ENCODE measurements at places on chromosomes 3 and 15. TPM values are rescaled to one million over a fixed set of nuclear protein-coding genes. Genes with fewer than 3 reads are reported as not detected.

DNA sequence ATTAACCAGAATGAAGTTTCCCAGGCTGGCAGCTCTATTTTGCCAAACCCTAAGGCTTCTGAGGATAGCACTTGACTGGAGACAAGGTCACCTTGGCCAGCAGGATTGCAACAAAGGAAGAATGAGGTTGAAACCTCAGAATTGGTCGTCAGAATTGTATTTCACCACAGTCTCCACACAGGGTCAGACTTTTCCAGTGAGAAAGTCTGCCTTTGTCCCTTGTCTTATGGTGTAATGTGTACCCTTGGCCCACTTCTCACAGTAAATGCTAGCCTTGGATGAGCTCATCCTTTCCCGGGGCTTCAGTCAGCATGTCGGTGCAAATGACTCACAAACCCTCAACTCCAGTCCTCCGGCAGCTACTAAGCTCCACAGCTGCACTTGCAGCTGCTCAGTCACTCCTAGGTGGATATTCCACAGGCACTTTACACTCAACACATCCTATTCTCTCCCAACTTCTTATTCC is 19.7 kb downstream of the SSR3 start:
- H3K27me3 ChIP-seq = no peaks in the 10 kb centered on the region
- no peak overlapping the region for H3K27ac ChIP-seq
- H3K4me1 ChIP-seq = peaks cover 10% of the 10 kb centered on the region
- DNase-seq = peak; percentile 69

Gene TSPAN3
- total RNA-seq = 385 TPM

- no peaks in the 10 kb centered on the region for H3K27me3 ChIP-seq
- no peak for DNase-seq
- H3K27ac ChIP-seq = no peak overlapping the region
- H3K4me3 ChIP-seq = no peak overlapping the region
- H3K36me3 ChIP-seq = no peaks in the 10 kb centered on the region
These were observed 41.0 kb downstream of the CTDSPL start for GRCh38 chr3:37902674-37903073.

Gene PAQR5
- total RNA-seq = 17.7 TPM

GRCh38 chr3:38164643-38164951 is 740 bp upstream of the OXSR1 start:
- H3K27ac ChIP-seq = peak overlapping the region; percentile 99
- no peaks in the 10 kb centered on the region for H3K36me3 ChIP-seq
- peak overlapping the region; percentile 84 for H3K4me3 ChIP-seq
- no peak for DNase-seq

DNA sequence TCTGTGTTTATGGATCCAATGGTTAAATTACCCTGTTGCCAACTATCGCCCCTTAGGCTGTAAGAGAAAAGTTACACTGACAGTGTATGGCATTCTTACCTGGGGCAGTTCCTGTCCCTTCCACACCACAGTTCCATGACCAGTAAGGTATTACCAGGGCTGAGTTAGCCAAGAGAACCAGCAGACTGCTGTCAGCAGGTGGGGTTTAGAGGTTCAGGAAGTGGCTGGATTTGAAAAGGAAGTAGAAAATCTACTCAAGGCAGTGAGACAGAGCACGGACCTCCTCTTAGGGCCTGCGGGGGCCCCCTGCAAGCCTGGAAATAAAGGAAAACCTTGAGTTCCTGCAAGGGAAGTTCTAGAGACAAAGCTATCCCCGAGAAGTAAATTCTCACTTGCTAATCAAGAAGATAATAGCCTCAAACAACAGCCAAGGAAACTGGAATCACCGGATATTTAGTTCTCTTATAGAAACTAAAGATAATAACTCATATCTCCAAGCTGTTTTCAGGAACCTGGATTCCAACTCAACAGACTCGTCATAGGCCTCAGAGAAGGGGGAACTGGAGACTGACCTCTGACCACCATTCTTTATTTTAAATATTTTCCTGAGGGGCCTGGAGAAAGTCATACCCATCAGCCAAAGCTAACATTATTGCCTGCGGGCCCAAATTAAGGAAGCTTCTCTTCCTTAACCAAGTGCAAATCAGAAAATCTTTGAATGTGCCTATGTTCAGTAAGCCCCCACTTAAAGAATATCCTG is 161.7 kb downstream of the ANXA2 start:
- H3K27ac ChIP-seq = no peak overlapping the region
- H3K36me3 ChIP-seq = no peaks in the 10 kb centered on the region
- no peaks in the 10 kb centered on the region for H3K4me1 ChIP-seq
- no peak overlapping the region for H3K4me3 ChIP-seq
- DNase-seq = no peak

GRCh38 chr3:35617370-35617769 is 22.0 kb upstream of the ARPP21 start:
- no peak overlapping the region for H3K4me3 ChIP-seq
- H3K27ac ChIP-seq = no peak overlapping the region
- DNase-seq = no peak
- H3K36me3 ChIP-seq = no peaks in the 10 kb centered on the region
- no peaks in the 10 kb centered on the region for H3K4me1 ChIP-seq
- no peaks in the 10 kb centered on the region for H3K27me3 ChIP-seq

DNA sequence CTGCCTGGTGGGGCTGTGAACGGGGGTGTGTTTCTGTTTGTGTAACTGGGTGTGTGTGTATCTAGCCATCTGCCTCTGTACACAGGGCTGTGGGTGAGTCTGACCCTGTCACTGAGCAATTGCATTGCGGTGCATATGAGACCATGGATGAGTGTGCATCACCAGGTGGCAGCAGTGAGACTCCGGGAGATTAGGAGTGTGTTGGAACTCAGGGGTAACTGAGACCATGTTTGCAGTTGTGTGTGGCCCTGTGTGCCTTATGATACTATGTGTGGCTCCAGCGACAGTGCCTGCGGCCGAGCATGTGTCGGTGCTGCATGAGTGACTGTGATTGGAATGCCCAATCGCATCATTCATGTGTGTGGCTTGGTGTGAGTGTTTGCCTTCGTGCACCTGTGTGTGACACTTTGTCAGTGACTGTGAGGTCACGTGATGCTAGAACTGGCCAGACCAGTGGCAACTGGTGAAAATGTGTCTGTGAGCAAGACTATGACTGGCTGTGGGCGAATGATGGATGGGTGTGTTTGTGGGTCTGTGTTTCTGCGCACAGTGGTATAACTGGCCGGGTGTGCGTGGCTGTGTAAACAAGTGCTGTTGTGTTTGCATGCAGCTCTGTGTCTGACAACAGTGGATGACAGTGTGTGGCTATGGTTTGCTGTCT is 14.0 kb downstream of the VILL start:
- peaks cover 74% of the 10 kb centered on the region for H3K36me3 ChIP-seq
- peak; percentile 68 for DNase-seq
- H3K4me3 ChIP-seq = no peak overlapping the region
- peaks cover 5% of the 10 kb centered on the region for H3K4me1 ChIP-seq
- H3K27me3 ChIP-seq = no peaks in the 10 kb centered on the region
- H3K27ac ChIP-seq = peak overlapping the region; percentile 50

DNA sequence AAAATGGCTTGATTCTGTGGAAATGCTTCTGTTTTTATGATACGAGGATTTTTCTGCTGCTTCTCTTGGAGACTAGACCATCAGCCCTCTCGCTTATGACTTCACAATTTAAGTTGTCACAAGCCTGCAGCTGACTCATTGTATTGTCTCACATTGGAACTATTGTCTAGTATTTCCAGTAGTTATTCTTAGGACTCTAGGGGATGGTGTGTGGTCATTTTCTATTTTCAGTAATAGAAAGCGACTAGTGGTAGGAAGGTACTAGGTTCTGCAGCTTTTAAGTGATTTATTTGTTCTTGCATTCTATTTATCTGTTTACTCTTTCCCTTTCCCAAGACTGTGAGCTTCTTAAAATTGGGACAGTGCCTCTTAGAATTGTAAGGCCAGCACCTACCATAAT is 66.3 kb upstream of the CRTC3 start:
- DNase-seq = no peak
- peaks cover 31% of the 10 kb centered on the region for H3K4me1 ChIP-seq
- H3K27ac ChIP-seq = peak overlapping the region; percentile 16
- no peaks in the 10 kb centered on the region for H3K36me3 ChIP-seq
- H3K27me3 ChIP-seq = no peaks in the 10 kb centered on the region

Gene THSD4
- total RNA-seq = 24.6 TPM

- H3K4me3 ChIP-seq = no peak overlapping the region
- H3K27me3 ChIP-seq = no peaks in the 10 kb centered on the region
- peak; percentile 91 for DNase-seq
- H3K27ac ChIP-seq = peak overlapping the region; percentile 13
- H3K4me1 ChIP-seq = peaks cover 91% of the 10 kb centered on the region
- no peaks in the 10 kb centered on the region for H3K36me3 ChIP-seq
These were observed 168.8 kb upstream of the TLE3 start for GRCh38 chr15:70266412-70267121.

Gene ZBED2
- 11.3 TPM for total RNA-seq

DNA sequence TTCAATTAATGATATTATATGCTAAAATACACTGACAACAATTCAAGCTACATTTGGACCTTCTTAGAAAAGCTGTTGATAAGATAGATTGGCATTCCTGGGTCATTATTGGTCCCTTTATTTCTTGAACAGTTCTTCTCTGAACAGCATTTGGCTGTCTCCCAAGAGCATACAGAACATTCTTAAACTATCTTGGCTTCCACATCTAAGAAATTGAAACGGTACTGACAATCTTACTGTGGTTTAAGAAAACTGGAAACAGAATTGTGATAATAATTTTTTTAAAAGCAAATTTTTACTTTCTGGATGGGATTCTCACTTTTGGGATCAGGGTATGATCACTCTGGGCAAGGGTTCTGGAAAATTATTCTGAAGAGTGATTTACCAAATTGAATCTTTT is 161.7 kb upstream of the ZNF385D start:
- H3K4me1 ChIP-seq = no peaks in the 10 kb centered on the region
- H3K27me3 ChIP-seq = no peaks in the 10 kb centered on the region
- no peak overlapping the region for H3K27ac ChIP-seq
- H3K36me3 ChIP-seq = no peaks in the 10 kb centered on the region
- no peak overlapping the region for H3K4me3 ChIP-seq

Gene IGF2BP2
- total RNA-seq = 16.8 TPM

DNA sequence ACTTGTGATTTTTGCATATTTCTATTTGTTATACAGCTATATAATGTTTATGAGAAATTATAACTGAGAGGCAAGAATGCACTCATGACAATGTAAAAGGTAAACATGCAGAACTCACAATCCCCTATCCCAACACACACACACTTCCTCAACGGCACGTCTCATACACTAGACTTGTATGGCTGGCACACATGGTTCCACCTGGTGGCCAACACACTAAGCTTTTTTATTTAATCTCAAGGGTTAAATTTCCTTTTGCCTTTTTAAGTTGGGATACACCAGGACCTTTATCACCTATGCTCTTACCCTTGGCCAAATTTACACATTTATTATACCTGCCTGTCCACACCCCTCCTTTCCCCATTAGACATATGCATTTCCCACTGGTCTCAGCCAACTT is 88.6 kb upstream of the PSMD6 start:
- no peak overlapping the region for H3K27ac ChIP-seq
- DNase-seq = no peak
- no peaks in the 10 kb centered on the region for H3K36me3 ChIP-seq
- no peak overlapping the region for H3K4me3 ChIP-seq
- no peaks in the 10 kb centered on the region for H3K4me1 ChIP-seq
- no peaks in the 10 kb centered on the region for H3K27me3 ChIP-seq

GRCh38 chr15:86236356-86237110 is 156.9 kb downstream of the AGBL1 start:
- no peak overlapping the region for H3K4me3 ChIP-seq
- DNase-seq = peak; percentile 20
- no peaks in the 10 kb centered on the region for H3K27me3 ChIP-seq
- no peak overlapping the region for H3K27ac ChIP-seq
- H3K4me1 ChIP-seq = no peaks in the 10 kb centered on the region

DNA sequence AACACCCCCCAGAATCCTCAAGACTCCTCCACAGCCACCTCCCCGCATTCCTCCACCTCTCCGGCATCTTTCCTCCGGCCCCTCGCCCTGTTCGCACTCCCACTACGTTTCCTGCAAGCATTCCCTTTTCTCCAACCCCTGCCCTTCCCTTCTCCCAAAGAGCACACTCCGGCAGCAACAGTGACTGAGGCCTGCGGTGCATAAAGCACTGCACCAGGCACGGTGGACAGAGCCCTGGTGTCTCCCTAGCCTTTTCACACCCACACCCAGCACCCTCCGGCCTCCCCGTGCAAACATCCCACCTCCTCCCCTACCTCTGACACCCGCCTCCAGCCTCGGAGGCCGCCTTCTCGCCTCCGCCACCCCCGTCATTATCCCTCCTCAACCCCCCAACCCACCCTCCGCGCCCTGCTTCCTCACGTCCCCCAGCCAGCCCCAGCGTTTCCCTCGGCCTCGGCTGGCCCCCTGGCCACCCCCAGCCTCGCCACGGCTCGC is 577 bp downstream of the ZNF148 start:
- H3K4me1 ChIP-seq = peaks cover 43% of the 10 kb centered on the region
- peak; percentile 33 for DNase-seq
- no peaks in the 10 kb centered on the region for H3K36me3 ChIP-seq
- H3K4me3 ChIP-seq = peak overlapping the region; percentile 79

Gene GLT8D1
- total RNA-seq = 46.9 TPM

GRCh38 chr3:173354124-173354523 is 43.4 kb upstream of the NLGN1 start:
- no peaks in the 10 kb centered on the region for H3K4me1 ChIP-seq
- H3K4me3 ChIP-seq = no peak overlapping the region
- H3K27ac ChIP-seq = no peak overlapping the region
- no peaks in the 10 kb centered on the region for H3K36me3 ChIP-seq
- DNase-seq = no peak

DNA sequence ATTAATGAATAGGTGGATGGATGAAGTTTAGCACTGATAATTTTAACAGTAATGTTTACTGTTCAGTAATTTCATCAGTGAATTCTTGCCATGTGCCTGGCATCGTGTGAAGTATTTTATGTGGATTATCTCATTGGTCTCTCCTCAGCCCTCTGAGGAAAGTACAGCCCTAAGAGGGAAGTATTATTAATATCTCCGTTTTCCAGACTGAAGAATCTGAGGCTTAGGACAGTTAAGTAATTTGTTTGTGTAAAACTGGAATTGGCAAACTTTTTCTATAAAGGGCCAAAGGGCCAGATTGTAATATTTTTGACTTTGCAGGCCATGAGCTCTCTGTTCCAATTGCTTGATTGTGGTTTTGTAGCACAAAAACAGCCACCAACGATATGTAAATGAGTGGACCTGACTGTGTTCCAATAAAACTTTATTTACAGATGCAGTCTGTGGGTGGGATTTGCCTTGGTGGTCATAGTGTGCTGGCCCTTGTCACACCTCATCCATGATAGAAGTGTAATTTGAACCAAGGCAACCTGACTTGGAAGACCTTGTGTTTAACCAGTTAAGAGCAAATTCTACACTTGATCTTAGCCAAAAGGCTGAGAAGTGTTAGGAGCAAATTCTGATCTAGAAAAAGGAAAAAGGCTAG is 255.3 kb downstream of the FEZF2 start:
- DNase-seq = no peak
- H3K4me1 ChIP-seq = no peaks in the 10 kb centered on the region
- no peaks in the 10 kb centered on the region for H3K27me3 ChIP-seq
- H3K4me3 ChIP-seq = no peak overlapping the region
- no peak overlapping the region for H3K27ac ChIP-seq
- no peaks in the 10 kb centered on the region for H3K36me3 ChIP-seq

All from left lung (tissue), 14 donors.